ENCODE measurements at places on chromosomes 4 and X.

GRCh38 chr4:53716471-53717063 is 125.3 kb upstream of the LNX1 start:
- no peak for DNase-seq

DNA sequence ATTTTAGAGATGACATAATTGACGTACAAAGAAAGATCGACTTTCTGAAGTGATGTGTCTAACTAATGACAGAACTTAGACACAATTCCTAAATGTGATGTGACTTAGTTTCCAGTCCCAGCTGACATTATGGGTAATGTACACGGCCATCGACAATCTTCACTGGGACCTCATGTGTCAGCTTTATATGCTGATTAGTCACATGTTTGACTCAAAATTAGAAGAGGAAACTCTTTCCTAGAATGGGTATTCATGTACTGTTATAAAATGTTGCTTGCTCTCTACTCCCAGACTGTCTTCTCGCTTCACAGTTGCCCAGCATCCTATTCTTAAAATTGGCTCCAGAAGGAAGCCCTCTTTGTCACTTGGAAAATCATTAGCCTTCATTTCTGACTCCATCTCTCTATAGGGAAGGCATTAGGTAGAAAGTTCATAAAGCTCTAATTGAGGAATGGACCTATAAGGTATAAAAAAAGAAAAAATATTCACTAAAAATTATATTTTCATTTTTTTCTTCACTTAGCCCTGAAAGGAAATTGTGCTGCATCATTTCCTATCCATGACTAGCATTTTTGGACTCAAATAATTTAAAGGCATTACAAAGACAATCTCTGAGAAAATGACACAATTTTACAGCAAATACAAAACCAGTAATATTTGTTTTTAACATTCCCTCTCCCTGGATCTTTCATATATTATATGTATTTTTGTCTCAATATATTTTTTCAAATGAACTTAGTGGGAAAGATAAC is 554.6 kb downstream of the INPP4B start:
- no peak for DNase-seq

DNA sequence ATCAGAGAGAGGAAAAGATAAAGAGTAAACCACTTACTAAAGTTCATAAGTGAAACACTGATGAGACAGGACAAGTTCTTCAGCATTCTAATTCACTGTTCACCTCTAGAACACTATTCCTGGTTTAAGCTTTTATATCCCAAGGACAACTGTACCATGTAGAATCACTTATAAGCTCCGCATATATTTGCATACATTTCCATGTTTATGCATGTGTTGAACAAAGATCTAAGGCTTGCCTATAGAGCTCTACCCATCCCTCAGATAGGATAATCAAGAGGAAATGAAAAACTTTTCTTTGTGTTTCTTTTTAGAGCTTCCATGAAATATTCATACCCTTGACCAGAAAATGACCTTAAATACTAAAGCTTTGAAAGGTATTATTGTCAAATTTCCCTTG is 156.9 kb upstream of the BMP3 start:
- DNase-seq = no peak

- no peak for DNase-seq
Measured at GRCh38 chrX:29726811-29727210, 488.6 kb upstream of the MAGEB2 start.

DNA sequence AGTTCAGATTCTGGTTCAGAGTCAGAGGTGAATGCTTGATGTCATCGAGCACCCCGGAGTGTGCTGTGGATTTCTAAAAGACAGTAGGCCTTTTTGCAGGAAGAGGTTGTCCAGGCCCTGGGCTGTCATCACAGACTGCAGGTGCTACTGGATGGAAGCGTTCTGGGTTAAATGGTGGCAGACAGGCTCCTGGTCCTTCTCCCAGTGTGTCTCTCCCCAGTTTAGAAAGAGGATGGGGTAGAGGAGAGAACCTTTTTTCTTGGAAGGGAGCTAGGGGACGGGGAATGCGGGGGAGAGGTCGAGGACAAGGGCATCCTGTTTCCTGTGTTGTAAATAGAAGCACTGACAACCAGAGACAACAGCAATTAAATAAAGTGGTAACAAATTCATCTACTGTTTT is 102.3 kb upstream of the NUDT6 start:
- DNase-seq = no peak

DNA sequence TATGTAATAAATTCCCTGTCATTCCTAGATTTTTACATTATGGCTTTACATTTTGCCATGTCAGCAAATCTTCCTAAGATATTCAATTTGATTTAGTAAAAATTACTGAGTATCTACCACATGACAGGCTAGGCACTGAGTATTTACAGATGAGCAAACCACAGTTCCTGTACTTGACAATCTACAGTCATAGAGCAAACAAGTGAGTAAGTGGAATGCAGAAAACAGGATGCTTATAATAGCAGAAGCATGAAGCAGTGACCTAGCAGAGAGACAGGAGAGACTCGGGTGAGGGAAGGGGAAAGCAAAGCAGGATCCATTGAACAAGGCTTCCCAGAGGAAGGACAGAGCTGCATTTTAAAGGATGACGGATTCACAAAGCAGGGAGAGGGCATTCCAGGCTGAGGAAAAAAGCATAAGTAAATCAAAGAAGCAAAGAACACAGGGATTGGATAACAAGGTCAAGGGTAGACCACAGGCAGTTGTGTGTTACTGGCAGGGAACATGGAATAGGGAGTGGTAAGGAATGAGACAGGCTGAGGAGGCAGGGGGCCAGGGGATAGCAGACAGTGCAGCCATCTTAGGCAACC is 124.7 kb upstream of the C1QTNF7 start:
- no peak for DNase-seq

DNA sequence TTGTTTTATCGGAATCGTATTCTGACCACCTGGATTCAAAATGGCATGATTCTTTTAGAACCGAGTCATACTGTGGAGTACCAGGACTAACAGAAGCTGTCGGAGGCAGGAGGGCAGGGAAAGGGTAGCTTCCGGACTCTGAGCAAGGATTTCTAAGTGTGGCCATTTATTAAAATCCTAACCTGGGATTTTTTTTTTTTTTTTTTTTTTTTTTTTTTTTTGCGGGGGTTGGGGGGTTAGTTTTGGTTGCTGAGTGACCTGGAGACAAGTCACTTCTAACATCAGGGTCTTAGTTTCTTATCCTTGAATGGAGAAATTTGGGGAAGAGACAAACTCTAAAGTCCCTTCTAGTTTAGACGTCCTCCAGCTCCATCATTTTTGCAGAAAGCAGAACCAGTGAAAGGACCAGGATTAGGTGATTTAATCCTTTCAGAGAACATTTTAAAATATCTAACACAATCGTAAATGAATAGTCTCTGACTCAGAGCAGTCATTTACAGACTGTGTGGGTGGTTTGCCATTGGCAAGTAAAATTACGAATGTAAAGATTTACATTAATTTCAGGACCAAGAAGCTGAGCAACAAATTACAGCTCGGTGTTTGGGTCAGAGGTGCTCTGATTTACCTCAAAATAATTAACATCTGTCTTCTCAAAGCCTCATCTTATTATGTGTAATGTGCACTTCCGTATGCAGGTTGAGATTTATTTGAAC is 7.3 kb downstream of the SLC25A5 start:
- no peak for DNase-seq

DNA sequence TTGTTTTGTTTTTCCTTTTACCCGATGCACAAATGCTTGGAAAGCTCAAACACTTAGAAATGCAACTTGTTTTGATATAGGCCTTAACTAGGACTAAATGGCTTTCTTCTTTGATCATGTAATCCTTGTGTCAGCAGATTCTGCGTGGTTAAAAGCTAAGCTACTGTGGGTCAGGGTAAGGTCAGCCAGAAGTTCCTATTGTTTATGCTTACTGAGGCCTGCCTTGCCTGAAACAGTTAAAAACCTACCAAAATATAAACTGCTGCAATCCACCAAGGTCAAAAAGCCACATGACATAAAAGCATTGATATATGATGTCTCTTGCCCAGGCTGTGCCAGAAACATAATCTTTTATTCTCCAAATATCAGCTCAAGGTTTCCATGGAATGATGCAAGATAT is 223.4 kb downstream of the FAM47B start:
- DNase-seq = peak; percentile 4

- no peak for DNase-seq
Measured at GRCh38 chrX:8984231-8984630, 49.7 kb downstream of the FAM9B start.

- DNase-seq = no peak
Measured at GRCh38 chr4:25797136-25797535, 65.7 kb downstream of the SEL1L3 start.

- DNase-seq = no peak
Measured at GRCh38 chrX:68203646-68204045, 229.6 kb downstream of the OPHN1 start.

DNA sequence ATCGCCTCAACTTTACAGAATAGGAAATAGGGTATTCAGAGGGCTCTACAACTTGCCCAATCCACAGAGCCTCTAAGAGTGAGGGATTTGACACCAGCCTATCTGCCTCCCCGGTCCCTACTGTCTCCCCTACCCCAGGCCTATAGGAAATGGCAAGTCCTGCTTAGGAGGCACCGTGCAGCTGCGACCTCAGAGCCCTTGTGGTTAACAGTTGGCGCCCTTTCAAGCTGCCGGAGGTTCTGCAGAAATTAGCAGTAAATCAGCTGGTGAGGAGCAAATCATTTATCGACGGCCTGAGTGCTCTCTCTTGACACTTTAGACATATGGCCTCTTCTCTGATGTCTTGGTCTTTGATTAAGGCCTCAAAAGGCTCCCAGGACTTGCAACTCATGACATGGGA is 96.9 kb downstream of the CLNK start:
- DNase-seq = no peak

DNA sequence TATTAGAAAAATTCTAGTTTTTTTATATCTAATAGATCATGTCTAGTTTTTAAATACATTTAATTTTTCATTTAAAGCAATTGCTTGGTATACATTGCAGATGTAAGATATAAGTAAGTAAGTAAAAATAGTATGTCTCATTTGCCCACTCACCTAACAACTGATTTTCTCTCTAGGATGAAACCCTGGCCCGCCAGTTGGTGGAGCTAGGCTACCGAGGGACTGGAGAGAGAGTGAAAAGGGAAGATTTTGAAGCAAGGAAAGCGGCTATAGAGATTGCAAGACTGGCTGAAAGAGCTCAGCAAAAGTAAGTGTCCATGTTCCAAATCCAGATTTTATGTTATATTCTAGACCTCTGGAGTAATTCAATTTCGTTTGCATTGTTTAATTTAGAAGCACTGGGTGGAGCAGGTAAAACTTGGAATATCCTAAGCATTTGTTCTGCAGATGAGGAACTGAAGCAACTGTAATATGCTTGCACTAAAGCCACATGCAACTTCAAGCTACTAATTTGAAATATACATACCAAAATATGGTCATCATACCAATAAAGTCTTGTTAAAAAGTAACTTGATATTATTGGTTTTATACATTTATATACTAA is 27.1 kb downstream of the CFAP299 start:
- DNase-seq = peak; percentile 20

Measured in right renal pelvis (tissue), 4 donors.